ENCODE measurements at places on chromosomes 16 and 17. TPM values are rescaled to one million over a fixed set of nuclear protein-coding genes. Genes with fewer than 3 reads are reported as not detected.

- no peak for DNase-seq
These were observed 34.1 kb upstream of the CCR7 start for GRCh38 chr17:40599468-40599763.

DNA sequence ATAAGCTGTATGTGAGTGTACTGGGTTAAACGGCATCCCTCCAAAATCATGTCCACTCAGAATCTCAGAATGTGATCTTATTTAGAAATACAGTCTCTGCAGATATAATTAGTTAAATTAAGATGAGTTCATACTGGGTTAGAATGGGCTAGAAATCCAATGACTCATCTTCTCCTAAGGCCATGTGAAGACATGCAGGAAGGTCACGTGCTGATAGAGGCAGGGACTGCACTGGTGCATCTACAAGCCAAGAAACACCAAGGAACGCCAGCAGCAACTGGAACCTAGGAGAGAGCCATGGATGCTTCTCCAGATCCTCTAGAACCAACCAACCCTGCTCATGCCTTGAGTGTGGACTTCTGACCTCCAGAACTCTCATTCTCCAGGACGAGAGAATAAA lies 241.0 kb downstream of the XYLT1 start:
- DNase-seq, result no peak

DNA sequence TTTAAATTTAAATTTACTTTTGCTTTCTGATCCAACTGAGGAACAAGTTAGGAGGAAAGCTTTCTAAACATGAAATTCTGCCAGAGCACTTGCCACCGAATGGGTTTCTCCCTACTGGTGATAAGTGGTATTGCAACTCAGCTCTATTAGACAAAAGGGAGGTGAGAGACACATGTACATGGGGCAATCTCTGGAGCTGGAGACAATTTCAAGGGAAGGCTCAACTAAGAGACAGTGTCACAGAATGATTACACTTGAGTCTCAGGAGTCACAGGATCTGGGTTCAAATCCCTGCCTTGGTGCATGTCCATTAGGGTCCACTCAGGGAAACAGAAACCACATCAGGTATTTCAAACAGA lies 37.4 kb downstream of the SOCS1 start:
- no peak for DNase-seq

DNA sequence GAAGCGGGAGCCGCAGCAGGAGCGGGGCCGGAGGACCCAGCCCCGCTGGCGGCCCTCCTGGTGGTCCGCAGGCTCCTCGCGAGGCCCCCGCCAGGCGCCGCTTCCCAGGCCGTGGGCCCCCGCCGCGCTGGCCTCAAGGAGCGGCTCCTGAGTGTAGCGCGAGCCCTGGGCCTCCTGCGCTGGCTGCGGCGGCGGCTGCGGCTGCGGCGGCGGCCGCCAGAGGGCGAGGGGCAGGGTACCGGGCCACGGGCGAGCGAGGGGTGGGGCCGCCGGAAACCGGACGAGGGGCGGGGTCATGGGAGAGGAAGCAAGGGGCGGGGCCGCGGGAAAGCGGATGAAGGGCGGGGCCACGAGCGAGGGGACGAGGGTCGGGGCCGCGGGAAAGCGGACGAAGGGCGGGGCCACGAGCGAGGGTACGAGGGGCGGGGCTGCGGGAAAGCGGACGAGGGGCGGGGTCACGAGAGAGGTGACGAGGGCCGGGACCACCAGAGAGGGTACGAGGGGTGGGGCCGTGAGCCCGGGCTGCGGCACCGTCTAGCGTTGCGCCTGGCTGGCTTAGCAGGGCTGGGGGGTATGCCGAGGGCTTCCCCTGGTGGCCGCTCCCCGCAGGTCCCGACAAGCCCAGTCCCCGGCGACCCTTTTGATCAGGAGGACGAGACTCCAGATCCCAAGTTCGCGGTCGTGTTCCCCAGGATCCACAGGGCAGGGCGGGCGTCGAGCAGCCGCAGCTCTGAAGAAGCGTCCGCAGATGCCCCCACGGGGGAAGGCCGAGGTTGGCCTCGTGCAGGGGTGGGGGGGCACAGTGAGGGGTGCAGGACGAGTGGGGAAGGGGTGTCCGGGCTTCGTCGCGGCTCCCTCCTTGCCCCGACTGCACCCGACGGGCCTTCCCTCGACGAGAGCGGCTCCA lies 1.7 kb downstream of the MYO15B start:
- DNase-seq, result peak; percentile 88

- DNase-seq, result peak; percentile 91
These were observed 8.9 kb downstream of the TSR3 start for GRCh38 chr16:1342526-1343427.

DNA sequence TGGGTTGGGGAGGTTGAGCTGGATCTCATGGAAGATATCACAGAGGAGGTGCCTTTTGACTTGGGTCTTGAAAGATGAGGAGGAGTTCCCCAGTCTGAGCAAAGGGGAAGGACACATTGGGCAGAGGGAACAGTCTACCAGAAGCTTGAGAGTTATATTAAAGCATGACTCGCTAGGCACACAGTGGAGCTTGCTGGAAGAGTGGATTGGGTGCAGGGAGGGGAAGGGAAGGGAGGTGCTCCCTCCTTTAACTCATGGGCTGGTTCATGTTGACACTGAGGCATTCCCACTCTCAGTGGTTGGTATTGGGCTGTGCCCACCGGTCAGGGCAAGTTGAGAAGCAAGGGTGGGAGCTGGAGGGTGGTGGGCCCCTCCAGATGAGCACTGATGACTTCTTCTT lies 5.9 kb downstream of the TMEM98 start:
- DNase-seq, result no peak

- DNase-seq, result no peak
These were observed 499.8 kb downstream of the WWOX start for GRCh38 chr16:78599271-78599670.

- DNase-seq, result no peak
These were observed 53.5 kb downstream of the STX8 start for GRCh38 chr17:9522074-9522473.

GRCh38 chr17:77817953-77818352 lies 140.6 kb upstream of the TNRC6C start:
- no peak for DNase-seq

GRCh38 chr16:87971933-87972332 lies 20.7 kb downstream of the BANP start:
- DNase-seq, result no peak

GRCh38 chr17:57898487-57899311 lies 48.9 kb upstream of the MRPS23 start:
- DNase-seq, result no peak

DNA sequence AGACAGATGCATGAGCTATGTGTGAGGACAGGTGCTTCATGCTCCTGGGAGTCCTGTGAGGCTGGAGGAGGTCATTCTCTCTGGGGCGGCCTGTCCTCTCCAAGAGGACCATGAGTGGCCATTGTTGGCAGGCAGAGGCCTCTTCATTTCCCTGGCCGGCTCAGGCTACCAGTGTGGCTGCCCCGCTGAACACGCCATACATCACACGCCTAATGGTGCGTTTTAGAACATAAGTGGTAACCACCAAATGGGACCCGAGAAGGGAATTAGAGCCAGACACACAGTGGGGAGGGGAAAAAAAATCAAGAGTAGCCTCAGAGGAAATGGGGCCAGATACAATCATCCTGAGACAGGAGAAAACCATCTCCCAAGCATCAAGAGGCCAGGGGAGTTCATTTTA lies 140.0 kb downstream of the SPACA3 start:
- DNase-seq, result no peak

DNA sequence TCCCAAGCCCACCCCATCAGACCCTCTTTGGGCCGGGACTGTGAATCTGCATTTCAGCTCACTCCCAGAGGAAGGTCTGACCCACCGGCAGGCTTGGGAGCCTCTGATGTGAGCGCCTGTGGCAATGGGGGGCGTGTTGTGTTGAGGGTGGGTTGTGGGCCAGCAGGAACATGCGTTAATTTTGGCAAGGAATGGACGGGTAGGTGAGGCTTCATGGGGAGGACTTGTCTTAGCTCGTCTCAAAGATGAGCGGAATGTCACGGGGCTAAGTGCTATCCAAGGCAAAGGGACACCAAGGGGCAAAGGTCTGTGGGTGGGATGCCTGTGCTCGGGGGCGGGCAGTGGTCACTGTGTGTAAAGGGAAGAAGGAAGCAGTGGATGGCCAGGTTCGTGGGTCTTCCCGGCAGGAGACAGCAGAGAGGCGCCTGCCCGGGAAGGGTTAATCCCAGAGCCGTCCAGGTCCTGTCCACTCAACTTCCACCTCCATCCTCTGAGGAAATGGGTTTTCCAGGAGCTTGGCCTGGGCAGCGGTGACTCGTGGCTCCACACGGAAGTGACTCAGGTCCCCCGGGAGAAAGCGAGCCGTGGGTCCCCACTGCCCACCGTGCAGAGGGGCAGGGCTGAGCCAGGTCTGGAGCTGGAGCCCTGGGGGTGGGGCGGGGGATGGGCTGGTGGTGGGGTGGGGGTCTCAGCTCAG lies 17.4 kb downstream of the ADGRG1 start:
- no peak for DNase-seq

GRCh38 chr16:53111078-53111791 lies 56.4 kb downstream of the CHD9 start:
- no peak for DNase-seq

- DNase-seq, result no peak
These were observed 17.8 kb downstream of the MPHOSPH6 start for GRCh38 chr16:82152196-82152595.

- DNase-seq, result no peak
These were observed 369.1 kb downstream of the XYLT1 start for GRCh38 chr16:17101646-17102045.

The ITGAD gene
- 0.18 TPM for total RNA-seq

The ITGA2B gene
- total RNA-seq, result 1.5 TPM

The SGSM2 gene
- total RNA-seq, result 55.4 TPM

The FMNL1 gene
- 469 TPM for total RNA-seq

The KRTAP4-7 gene
- total RNA-seq, result not detected

The RAB37 gene
- 12.1 TPM for total RNA-seq

The EFNB3 gene
- total RNA-seq, result not detected

The NACA2 gene
- not detected for total RNA-seq

The CHD9NB gene
- total RNA-seq, result 0.25 TPM

The ALOX12 gene
- total RNA-seq, result not detected

The MT4 gene
- total RNA-seq, result not detected

The GNGT2 gene
- 16.8 TPM for total RNA-seq

The MPHOSPH6 gene
- 47.4 TPM for total RNA-seq
